Sigmoid colon (tissue), 7 donors: ENCODE measurements at places on chromosomes 12 and 14.

DNA sequence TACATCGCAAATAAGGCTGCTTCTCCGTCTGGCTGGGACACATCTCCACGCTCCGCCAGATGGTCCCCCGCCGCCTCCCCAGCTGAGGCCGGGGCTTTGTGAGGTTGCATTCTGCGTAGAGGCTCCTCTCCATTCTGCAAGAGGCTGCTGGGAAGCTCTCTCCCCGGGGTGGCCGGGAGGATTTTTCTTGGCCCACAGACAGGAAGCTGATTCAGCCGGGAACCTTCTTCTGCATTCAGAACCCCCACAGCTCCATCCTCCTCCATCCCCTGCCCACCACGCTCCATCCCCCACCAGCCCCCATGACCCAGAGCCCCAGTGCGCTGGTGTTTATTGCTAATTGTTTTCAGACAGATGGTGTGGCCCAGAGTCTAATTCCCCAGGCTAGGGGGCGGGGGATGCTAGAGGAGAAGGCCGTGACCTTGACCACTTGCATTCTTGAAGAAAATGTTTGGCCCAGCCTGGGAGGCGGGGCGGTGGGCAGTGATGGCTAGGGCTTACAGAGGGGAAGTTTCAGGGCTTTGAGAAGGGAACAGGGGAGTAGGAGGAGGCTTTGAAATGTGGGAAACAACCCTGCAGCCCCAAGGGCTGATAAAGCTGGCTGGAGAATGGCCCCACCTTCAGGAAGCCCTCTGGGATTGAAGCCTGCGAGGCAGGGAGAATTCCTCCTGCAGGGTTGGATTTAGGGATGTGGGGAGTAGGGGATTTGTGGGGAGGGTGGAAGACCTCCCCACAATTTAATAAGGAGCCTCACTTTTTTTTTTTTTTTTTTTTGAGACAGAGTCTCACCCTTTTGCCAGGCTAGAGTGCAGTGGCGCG lies 88.5 kb upstream of the NCOR2 start:
- DNase-seq, result peak; percentile 91

- no peak for DNase-seq
Observed at GRCh38 chr14:68628605-68629310, 164.1 kb downstream of the ZFP36L1 start.

DNA sequence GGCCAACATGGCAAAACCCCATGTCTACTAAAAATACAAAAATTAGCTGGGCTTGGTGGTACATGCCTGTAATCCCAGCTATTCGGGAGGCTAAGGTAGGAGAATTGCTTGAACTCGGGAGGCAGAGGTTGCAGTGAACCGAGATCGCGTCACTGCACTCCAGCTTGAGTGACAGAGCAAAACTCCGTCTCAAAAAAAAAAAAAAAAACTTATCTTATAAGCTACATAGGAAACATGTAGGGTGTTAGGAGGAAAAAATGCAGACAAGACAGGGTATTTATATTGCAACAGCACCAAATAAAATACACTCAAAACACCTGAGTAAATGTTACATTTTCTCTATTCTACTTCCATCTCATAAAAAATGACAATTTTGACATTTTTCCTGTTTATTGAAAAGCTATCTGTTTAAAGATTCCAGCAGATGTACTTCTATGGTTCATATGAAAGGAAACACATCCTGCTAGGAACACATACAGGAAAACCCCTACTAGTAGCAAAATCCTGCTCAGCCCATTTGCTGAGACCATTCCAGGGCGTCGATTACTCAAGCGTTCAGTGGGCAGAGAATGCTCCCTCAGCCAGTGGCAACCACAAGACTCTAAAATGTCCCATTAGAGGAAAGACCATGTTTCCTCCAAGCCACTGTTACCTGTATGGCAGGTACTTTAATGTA lies 19.7 kb downstream of the CORO1C start:
- no peak for DNase-seq

DNA sequence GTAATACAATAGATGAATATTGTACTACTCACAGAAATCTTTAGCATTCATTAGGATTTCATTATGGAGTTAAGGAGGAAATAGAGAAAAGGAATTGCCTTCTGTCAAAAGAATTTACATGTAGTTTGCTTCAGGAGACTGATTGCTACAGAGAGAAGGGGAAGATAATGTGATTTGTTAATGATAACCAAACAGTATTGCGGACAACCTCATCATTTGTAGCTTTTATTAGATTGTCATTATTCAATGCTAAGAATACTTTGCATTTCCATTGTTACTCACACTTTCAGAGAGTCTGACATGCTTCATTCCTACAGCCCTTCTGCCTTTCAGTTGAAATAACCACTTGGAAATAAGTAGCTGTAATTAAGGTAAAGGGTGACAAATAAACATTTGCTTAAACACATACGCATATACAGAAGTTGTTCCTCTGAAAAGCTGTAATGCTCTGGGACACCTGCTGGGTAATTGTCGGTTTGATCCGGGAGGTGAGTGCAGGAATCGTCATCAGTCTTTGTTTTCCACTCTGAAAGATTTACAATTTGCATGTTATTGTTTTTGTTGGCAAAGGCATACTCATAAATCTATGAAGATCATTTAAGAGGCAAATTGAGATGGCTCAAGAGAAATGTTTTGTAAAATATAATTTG lies 600.2 kb downstream of the TRHDE start:
- no peak for DNase-seq

DNA sequence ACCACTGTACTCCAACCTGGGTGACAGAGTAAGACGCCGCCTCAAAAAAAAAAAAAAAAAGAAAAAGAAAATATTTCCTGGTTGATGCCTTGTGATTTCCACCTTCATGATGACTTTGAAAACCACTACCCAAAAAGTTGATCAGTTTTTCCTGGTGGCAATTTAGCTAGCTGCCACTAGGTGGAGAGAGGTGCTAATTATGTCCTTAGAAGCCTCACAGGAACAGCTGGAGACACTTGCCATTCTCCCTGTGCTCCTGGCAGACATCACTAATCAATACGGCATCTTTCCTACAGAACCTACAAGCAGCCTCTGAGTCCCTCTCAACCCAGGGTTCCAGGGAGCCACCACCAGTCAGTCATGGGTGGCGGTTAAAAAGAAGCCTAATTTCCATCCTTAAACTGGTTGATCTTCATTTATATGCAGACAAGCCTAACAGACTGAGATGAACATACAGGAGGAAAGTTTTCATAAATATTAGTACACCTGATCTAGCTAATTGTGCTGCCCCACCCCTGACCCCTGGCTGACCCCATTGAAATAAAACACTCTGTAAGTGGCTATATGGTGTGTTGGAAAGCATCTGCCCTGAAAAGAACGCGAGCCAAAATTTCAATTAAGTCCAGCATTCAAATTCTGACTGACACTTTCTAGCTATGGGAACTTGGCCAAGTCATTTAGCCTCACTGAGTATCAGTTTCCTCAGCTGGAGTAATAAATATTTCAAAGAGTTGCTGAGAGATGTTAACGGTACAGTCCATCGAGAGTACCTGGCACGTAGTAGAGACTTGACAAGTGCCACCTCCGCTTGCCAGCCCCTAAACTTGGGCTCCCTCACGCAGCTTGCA lies 6.2 kb upstream of the OAS1 start:
- DNase-seq, result no peak

- no peak for DNase-seq
Observed at GRCh38 chr12:88445705-88446394, 134.4 kb downstream of the KITLG start.

- no peak for DNase-seq
Observed at GRCh38 chr12:98064501-98064900, 450.9 kb upstream of the TMPO start.

GRCh38 chr14:74204491-74204890 lies 34.8 kb upstream of the VSX2 start:
- DNase-seq, result no peak
